ENCODE measurements at places on chromosomes 5 and 9. TPM values are rescaled to one million over a fixed set of nuclear protein-coding genes. Genes with fewer than 3 reads are reported as not detected.

GRCh38 chr5:142674531-142675469 lies 11.1 kb downstream of the FGF1 start:
- DNase-seq = peak; percentile 84

- no peak for DNase-seq
Observed at GRCh38 chr9:8337834-8338766, 538.5 kb upstream of the DMAC1 start.

GRCh38 chr9:77661566-77662085 lies 13.5 kb upstream of the GNA14 start:
- DNase-seq = no peak

- no peak for DNase-seq
Observed at GRCh38 chr5:151029179-151030055, 9.0 kb downstream of the GPX3 start.

- no peak for DNase-seq
Observed at GRCh38 chr5:68375540-68375939, 160.0 kb downstream of the PIK3R1 start.

Gene TPPP
- total RNA-seq = not detected

GRCh38 chr5:116428413-116428812 lies 146.2 kb downstream of the SEMA6A start:
- DNase-seq = no peak

Gene CNTNAP3B
- total RNA-seq = 12.2 TPM

Gene MLANA
- not detected for total RNA-seq

- DNase-seq = no peak
Observed at GRCh38 chr5:128196791-128197190, 113.2 kb downstream of the SLC12A2 start.

- DNase-seq = peak; percentile 45
Observed at GRCh38 chr9:131677049-131677443, 62.8 kb downstream of the RAPGEF1 start.

GRCh38 chr9:95732802-95733688 lies 142.4 kb upstream of the ERCC6L2 start:
- DNase-seq = no peak

DNA sequence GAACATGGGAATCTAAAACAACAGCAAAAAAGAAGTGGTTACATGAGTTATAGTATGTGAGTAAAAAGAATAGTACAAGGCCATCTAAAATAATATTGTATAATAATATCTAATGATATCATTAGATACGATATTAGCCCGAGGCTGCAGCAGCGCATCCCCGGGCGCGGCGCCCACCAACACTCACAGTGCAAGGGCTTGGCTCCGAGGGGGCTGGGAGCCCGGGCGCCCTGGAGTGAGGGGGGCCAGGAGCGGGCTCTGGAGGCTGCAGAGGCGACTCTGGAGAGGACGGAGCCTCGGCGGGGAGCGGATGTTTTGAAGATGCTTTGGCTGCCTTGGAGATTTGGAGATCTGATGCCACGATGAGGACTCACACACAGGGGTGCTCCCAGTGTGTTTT lies 68.1 kb upstream of the TMEM252 start:
- DNase-seq = no peak

DNA sequence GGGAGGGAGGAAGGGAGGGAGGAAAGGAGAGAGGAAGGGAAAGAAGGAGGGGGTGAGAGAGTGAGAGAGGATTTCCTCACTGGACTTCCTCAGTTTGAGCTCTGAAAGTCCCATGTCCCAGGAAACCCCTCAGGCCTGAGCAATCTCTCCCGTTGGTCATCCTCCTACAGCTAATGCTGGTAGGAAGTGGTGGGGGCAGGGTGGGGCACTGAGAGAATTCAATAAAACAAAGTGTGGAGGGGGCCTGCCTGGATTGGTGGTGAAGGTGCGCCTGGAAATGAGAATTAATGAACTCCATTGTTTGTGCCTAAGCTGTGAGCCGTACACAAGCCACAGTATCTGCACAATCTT lies 195.0 kb downstream of the RGS3 start:
- DNase-seq = no peak

- no peak for DNase-seq
Observed at GRCh38 chr5:144352732-144353317, 182.2 kb downstream of the KCTD16 start.

Gene PCDHB4
- not detected for total RNA-seq

DNA sequence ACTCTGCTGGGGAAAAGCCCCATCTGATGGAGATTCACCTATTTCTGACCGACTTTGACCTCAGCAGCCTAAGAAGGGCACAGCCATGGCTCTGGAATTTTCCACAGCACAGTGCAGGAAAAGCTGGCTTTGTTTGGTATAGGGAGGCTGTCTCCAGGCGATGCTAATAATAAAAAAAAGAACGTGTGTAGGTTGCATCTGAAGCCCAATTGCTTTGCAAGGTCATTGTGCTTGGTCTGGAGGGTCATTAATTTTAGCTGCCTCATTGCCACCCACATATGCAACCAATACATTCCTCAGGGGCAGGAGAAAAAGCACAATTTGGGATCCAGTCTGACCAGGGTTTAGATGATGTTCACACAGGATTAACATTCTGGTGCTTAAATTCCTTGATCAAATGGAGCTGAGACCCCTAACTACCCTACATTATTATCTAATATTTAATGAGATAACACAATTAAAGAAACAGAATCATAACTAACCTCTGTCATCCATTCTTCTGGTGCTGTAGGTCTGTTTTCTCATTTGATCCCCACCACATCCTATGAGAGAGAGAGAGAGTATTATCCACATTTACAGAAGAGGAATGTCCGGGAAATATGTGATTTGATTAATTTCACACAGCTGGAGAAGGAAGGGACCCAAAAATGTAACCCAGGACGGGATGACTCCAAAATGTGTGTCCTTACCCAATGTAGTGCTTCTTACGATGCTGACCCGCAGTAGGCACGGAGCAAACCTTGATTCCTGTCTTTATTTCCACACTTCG lies 175.9 kb downstream of the RFK start:
- no peak for DNase-seq

DNA sequence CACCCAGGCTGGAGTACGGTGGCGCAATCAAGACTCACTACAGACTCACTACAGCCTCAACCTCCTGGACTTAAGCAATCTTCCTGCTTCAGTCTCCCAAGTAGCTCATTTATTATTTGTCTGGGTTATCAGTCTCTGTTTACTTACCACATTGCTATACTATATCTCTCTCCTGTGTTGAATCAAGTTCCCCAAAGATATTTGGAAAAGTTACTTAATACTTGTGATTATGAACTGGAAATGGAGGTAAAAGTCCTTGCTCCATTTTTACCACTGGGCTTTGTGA lies 55.6 kb downstream of the ANGPTL2 start:
- DNase-seq = no peak

Measured in MG63 (cell line).